NCI-H1092 (cell line): ENCODE measurements at places on chromosomes 3 and 15.

- DNase-seq, result no peak
Measured at GRCh38 chr3:100813828-100814227, 104.5 kb downstream of the TFG start.

DNA sequence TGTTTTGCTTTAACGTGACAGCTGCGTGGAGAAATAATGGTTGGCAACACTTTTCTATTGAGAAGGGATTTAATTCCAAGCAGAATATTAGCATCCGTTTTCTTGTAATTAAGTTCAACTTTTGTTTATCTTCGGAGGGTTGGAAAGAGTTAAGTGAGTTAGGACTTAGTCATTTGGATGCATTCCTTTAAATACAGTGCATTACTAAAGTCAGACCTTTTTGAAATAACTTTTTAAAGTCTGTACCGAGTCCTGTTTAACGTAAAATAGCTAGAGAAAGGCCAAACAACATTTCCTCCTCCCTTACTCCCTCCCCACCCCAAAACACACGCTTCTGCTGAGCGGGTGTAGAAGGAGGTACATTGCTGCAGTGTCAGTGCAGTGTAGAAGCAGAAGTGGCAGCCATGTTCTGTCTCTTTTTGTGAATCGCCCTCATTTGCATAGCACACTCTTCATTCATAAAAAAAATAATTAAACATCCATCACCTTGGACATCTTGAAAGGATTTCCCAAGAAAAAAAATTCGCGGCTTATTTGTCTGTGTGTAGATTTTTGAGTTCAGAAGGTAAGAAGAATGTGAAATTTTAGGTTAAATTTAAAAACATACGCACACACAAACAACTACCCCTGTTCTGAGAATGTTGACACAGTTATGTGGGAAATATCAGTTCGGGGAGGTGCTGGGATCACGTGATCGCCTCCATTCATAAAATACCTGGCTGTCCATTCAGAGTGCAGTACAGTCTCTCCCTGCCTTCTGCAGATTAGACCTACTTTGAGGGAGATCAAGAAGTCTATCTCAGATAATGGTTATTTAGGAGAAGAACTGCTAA, 1.6 kb downstream of the SPRED1 start:
- no peak for DNase-seq

DNA sequence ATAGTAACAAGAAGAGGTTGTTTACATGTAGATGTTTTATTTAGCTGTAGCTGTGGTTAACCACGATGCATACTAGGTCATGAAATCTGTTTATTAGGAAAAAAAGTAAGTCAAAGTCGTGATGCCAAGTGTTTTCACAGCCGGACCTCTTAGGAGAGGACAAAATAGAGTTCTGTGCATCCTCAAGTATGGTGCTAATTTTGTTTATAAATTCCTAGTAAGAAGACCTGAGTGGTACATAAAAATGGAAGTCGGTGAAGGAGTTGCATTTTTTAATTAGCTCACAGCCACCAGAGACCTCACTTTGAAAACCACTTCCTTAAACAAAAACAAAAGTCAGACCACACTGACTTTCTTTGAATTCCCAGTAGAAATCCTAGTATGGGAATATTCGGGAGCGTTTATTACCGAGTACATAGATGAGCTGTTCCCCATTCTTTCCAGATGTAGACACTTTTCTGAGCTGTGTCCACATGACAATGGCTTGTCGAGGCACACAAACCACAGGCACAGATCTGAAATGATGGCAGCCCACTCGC, 143.6 kb upstream of the UBE2E1 start:
- DNase-seq, result no peak

- no peak for DNase-seq
Measured at GRCh38 chr3:161369531-161369930, 1.8 kb downstream of the SPTSSB start.

GRCh38 chr3:153740109-153740508, 381.1 kb upstream of the ARHGEF26 start:
- no peak for DNase-seq

DNA sequence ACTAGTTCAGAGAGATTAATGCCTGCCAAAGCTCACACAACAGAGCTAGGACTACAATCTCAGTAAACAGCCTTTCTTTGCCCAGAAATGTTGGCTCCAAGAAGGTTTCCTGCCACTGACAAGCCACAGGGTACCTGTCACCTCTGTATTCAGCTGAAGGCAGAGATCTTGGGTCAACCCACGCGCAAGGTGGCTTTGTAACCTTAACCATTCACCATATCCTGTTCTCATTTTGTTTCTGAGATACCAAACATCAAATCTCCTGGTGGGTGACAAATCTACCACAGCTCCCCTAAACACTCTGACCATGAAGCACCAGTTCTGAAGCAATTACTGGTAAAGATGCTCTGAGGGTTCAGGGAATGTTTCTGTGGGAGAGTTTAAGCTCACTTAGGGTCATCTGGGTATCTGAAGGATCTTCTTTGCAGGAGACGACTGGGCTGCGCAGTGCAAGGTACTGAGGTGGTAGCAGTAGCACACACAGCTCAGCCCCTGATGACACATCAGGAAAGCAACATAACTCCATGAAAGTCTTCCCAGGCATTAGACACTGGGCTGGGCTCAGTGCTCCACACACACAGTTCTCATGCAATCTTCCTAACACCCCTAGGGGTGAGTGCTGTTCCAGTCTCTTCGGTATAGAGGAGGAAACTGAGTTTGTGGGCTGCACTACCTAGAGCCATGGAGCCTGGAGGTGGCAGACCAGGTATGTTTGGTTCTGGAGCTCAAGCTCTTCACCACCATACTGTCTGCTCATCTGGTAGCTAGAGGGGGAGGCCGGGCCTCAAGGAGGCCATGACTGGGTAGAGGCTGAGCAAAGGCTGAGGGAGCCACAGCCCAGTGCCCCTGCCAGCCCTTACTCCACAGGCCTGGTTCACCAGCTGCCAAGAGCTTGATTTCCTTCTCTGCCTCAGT, 7.7 kb downstream of the CXCR6 start:
- DNase-seq, result no peak

- DNase-seq, result no peak
Measured at GRCh38 chr15:91670108-91670507, 183.4 kb upstream of the SLCO3A1 start.

DNA sequence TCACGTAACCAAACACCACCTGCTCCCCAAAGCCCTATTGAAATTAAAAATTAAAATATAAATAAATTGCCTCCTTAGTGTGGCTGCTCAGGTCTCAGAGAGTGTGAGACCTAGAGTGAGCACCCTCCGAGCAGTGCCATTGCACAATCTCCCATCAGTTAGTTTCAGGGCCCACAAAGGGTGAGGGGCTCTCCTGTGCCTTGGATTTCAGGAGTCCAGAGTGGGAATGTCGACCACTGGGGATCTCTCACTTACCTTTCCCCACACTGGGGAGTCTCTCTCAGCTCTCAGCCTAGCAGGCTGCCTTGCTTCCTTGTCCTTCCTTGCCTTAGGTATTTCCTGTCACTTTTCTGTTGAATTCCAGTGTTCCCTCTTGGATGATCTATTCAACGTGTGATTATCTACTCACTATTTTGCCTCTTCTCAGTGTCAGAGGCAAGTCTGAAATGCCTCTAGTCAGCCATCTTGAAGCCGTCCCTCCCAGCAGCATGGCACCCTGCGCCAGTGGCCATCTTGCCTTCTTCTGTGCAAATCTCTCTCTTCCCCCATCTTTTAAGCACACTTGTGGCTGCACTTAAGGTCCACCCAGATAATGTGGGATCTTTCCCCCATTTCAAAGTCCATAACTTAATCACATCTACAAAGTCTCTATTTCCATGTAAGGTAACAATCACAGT, 119.3 kb downstream of the LRRK1 start:
- DNase-seq, result no peak

DNA sequence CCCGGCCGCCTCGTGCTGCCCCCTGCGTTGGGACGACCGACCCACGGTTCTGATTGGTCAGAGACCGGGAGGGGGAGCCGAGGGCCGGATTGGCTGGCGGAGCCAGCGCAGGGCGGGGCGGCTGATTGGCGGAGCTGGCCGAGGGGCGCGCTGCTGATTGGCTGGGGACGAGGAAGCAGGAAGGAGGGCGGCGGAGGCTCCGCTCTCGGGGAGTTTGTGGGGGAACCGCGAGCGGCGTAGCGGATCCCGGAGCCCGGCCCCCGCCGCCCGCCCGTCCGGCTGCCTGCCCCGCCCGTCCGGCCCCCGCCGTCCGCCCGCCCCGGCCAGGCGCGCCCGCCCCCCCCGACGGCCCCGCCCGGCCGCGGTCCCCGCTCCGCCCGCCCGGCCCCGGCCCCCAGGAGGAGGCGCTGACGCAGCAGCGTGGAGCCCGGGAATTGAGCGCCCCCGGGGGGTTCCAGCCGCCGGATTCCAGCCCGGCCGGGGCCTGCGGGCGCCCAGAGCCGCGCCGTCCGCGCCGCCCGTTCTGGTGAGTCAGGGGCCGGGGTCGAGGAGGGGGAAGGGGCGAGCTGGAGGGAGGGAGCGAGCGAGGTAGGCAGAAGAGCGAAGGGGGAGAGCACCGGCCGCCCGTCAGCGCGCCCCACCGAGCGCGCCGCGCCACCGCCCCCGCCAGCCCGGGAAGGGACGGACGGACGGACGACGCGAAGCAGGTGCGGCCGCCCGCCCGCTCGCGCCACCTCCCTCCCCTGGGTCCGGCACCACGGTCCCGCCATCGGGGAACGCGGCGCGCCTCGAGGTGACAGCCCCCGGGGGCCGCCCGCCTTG, at the start of gene BAHD1:
BAHD1 (plus strand) TSS at position 211 of the 822 bp plus-strand sequence. CDS start 17,512 bp downstream, outside the sequence.
- peak; percentile 89 for DNase-seq

GRCh38 chr3:161371441-161372320, at the start of gene SPTSSB:
TSS of gene SPTSSB (minus strand) at chr3:161371517. CDS start at chr3:161346323, 25,194 bp downstream.
- peak; percentile 51 for DNase-seq

DNA sequence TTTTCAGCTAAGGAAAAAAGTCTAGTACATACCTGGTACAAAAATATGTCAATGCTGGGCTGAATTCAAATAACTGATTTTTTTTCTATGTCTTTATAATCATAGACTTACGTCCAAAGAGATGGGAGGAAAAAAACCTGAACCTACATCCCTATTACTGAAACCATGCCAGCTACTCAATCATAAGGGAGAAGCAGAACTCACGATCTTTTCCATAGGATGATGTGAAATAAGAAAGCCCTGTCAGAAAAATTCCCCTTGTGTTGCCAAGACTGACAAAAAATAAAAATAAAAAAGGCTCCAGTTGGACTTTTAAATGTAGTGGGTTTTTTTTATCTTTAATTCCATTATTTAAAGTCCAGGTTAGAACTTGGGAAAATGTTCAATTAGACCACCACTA, 3.3 kb downstream of the MSL2 start:
- DNase-seq, result no peak

GRCh38 chr15:51267051-51267702, 71.2 kb downstream of the CYP19A1 start:
- DNase-seq, result no peak

DNA sequence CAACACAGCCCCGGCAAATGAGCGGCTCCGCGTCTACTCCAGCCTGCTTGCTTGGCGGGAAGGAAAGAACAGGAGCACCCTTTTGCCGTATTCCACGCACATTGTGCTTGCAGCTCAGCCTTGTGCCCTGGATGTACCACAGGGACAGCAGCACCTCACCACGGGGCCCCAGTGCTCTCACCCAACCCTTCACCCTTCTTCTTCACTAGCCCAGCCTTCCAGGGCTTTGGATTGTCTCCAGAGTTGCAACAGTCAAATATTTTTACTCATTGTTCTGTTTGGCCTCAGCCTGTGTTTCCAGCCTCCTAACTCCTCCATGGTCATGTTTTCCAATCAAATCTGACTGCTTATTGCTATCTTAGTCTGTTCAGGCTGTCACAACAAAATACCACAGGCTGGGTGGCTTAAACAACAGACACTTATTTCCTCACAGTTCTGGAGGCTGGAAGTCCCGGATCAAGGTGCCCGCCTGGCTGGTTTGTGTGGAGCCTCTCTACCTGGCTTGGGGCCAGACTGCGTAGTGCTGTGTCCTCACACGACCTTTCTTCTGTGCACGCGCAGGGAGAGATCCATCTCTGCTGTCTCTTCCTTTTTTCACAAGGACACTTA, 79.2 kb upstream of the ABHD17C start:
- peak; percentile 70 for DNase-seq

- DNase-seq, result no peak
Measured at GRCh38 chr3:86743233-86743632, 247.7 kb downstream of the VGLL3 start.

GRCh38 chr15:49064884-49065283, 18.6 kb upstream of the SECISBP2L start:
- no peak for DNase-seq

GRCh38 chr3:150033721-150034120, 63.0 kb upstream of the PFN2 start:
- DNase-seq, result no peak

DNA sequence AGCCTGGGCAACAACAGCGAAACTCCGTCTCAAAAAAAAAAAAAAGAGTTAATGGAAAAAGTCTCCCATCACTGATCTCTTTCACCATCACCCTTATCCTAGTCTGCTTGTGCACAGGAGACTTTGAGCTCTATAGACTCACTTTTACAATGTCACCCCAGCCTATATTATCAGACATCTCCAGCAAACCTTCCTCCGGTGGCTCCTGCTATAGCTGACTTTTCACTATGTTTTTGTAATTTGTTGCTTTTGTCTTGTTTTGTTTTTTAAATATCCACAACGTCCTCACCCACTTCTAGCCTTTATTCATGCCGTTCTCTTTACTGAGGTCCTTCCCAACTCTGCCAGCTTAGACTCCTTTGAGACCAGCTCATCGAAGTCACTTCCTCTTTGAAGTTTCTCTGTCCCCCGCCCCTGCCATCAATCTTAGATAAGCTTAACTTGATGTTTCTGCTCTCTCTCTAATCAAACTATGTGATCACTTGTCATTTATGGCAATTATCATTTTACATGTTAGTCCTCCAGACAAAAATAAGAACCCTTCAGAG, 82.7 kb upstream of the CHD2 start:
- DNase-seq, result no peak

DNA sequence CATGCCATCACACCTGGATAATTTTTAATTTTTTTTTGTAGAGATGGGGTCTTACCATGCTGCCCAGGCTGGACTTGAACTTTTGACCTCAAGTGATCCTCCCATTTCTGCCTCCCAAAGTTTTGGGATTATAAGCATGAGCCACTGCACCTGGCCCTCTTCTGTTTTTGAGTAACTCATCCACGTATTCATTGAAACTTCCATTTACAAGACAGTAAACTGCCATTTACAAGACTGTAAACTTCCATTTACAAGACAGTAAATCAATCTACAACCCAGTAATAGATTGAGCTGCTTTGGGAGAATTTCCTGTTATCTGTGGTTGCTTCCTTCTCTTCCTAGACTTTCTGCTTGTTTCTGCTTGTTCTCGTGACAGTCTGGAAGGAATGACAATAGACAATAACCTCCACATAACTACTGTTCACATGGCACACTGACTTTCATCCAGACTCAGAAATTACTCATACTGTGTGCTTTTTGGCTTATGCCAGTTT, 114.7 kb upstream of the CCNL1 start:
- no peak for DNase-seq

GRCh38 chr3:148453781-148454191, 243.9 kb upstream of the AGTR1 start:
- DNase-seq, result no peak
